AG08396 (cell line): ENCODE measurements at places on chromosomes 13 and 19.

- DNase-seq: peak; percentile 37
Observed at GRCh38 chr13:99617474-99618255, 116.4 kb downstream of the TM9SF2 start.

DNA sequence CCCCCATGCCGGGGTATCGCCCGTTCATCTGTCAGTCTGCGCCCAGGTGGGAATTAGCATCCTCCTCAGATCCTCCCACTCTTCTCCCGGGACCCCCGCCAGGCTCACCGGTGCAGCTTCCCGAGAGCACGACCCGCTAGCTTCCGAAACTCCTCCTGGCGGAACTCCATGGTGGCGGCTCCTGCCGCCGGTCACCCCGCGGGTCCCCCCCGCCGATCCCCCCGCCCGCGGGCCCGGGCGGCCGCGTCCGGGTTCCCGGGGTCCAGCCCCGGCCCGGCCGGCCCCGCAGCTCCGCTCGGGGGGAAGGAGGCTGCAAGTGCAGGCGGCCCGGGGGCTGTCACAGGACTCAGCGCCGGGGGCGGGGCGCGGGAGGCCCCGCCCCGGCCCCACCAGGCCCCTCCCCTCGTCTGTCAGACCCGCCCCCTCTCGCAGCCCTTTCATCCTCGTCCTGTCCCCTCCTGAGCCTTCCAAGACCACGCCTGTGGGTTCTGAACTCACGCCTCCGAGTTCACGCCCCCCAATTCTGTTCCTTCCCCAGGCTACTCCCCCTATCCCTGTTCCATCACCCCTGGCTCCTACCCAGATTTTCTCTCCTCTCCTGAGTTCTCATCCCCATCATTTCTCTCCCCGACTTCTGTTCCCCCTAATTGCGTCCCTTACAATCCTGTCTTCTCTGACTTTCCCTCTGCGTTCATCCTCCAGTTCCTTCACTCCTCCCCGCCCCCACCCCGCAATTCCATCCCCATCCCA is at the start of gene SLC17A7:
Gene SLC17A7 (minus strand): TSS at position 318 of the 750 bp plus-strand sequence. CDS start 148 bp downstream, at position 170.
- peak; percentile 67 for DNase-seq

DNA sequence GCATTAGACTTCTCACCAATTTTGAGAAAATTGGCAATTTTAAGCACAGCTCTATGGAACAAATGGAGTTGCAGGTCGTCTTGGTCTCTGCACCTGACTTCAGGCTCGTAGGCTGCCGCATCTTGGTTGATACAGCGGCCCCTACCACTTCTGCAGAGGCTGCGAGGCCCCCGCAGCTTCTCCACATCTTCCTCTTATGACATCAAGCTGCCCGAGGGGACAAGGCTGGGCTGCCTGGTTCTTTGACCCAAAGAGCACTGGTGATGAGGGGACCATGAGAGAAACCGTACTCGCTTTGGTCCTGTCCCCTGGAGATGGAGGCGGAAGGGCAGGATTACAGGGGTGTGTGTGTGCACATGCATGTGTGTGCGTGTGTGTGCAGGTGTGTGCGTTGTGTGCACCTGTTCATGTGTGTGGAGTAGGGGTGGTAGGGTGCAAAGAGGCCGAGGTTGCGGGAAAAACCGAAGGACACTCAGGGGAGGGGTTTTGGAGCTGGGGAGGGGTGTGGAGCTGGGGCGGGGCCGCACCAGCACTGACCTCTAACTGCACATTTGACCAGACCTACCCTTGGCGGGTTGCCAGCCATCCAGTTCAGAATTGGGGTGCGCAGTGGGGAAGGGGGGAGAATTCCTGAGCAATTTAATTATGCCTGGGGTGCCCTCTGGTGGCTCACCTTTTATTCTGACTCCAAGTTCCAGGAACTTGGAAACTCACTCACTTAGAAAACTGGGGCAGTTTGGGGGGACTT is 65.1 kb upstream of the ARHGEF7 start:
- no peak for DNase-seq

GRCh38 chr13:21054313-21054712 is 7.1 kb downstream of the LATS2 start:
- no peak for DNase-seq

DNA sequence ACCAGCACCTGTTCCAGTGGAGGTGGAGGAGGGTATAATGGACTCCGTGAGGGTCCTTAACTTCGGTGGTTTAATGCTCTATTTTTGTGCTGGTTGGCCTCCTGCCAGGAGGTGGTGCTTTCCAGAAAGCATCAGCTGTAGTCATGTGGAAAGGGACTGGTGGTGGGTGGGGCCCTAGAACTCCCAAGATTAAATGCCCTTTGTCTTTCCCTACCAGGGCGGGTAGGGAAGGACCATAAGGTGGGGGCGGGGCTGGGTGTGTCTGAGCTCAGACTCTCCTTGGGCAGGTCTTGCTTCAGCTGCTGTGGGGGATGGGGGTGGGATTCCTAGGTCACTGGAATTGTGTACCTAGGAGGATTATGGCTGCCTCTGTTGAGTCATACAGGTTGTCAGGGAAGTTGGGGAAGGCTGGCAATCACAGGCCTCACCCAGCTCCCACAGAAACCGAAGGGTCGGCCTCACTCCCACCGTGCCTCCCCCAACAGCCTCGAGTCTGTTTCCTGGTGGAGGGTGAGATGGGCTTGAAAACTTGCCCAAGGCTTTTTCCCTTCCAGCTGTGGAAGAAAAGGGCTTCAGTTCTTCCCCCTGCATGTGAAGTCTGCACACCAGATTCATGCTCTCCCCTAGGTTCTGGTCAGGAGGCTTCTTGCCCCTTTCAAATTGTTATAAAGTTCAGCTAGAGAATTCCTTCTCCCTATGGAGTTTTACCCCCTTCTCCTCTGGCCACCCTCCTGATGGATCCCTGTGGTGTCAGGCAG is 60.3 kb upstream of the CLDN10 start:
- DNase-seq: no peak

DNA sequence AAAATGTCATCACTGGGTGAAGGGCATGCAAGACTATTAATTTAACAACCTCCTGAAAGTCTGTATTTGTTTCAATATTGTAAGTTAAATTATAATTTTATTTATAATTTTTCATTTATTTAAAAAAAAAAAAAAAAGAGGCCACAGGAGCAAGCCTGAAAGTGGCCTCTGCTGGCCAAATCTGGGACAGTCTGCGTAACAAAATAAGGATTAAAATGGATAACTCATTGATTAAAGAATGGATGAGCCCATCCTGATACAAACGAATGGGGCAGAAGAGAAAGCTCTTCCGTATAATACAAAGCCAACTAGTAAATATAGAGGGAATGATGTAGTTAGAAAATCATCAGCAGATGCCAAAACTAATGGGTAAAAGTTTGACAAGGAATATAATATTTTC is 36.2 kb downstream of the SUCLA2 start:
- no peak for DNase-seq

GRCh38 chr19:6070720-6071485 is 39.4 kb downstream of the RFX2 start:
- peak; percentile 52 for DNase-seq

DNA sequence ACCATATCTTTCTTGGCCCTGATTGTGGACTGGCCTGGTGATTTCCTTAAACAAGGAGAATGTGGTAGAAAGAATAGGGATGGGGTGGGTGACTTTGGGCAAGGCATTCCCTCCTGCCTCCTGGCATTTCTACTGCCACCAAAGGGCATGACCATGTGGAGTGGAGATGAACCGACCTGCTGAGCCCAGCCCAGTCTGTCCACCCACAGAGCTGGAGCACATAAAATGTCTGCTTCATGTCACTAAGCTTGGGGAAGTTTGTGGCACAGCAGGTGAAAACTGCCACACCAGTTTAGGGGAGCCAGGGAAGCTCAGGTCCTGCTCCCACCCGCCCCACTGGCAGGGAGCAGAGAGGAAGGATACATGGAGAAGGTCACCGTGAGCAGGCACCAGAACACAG is 6.3 kb downstream of the TMEM161A start:
- DNase-seq: no peak

DNA sequence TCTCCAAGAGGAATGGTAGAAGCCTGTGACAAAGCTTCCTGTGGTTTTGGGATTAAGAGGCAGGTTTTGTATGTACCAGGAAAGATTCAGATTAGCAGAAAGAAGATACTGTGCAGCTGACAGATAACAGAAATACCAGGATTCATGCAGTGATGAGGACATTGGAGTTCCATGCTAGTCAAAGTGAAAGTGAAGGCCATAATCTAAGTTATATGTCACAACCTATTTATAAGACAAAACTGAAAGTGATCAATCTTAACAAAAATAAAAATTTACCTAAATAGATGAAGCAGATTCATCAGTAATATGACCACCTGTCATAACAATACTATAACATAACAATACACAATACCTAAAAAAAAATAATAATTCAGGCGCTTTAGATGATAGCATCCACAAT is 1305.2 kb upstream of the PCDH9 start:
- no peak for DNase-seq

DNA sequence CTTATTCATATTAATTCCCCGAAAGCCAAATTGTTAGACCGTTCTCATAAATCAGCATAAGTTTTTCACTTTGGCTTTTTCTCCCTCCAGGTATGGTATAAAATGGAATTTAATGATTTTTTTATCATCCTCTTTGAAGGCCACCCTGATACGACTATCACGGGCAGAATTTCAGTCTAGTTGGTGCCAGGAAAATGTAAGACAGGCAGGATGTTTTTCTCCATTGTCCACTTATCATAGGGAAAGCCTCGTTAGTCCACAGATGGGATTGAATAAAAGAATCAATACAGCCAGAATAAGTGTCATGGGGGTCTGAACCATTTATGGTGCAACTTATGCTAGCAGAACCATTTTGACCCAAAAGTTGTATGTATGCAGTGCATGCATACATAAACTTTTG is 566.0 kb upstream of the ARGLU1 start:
- no peak for DNase-seq

- DNase-seq: no peak
Observed at GRCh38 chr13:93145199-93145598, 81.4 kb upstream of the GPC6 start.

DNA sequence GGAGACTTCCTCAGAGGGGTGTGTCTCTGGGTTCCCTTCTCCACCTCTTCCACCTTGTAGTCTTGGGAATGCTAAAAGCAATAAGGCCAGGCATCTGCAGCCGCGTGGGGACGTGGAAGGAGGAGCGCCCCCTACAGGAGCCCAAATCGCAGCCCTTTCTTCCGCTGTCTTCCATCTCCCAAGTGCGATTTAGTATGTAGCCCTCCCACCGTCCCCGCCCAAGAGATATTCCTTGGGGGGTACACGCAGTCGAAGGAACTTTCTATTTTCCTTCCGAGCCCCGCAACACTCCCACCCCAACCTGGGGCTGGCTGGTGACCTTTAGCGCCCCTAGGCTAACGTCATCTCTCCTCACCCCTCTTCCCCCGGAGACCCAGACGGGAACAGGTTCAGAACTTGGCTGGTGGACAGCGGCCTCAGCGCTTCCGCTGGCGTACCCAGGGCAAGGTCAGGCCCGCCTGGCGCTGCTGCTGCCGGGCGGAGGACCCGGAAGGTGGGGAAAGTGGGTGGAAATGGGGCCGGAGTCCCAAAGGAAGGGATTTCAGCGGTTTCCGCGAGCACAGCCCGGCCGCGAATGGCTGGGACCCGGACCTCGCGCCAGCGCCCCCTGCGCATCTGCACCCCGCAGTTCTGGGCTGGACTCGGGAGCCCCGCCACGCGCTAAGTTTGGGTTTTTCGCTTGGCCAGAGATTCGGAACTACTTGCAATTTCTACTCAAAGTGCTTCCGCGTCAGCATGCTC is 2.1 kb upstream of the PCDH8 start:
- peak; percentile 88 for DNase-seq

DNA sequence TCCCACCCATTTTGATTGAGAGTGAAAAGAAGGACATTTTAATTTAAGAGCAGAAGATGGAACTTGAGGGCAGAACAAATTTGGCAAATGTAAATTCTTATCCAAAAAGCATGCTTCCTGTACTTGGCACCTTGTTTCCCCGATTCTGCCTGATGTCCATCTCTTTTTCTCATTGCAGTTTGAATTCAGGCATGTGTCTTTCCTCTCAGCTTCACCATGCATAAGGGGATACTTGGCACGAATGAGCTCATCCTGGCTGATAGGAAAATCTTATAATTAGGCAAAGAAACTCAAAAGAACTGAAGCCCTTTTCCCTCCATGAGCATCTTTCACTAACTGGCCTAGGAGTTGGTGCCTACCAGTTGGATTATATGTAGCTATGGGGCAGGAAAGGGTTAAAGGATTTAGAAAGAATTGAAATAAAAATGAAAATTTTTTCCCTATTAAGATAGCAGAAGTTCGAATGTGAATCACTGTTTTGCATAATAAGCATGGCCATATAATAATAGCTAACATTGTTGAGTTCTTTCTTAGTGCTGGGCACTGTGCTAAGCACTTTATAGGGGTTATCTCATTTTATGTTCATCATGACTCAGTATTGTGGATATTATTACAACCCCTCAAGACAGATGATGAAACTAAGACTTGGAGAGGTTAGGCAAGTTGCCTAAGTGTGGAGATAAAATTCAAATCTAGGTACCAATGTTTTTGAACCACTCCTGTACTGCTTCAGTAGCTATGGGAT is 386.6 kb downstream of the KCNRG start:
- no peak for DNase-seq

- DNase-seq: no peak
Observed at GRCh38 chr19:40810160-40810559, 11.2 kb downstream of the EGLN2 start.

- DNase-seq: no peak
Observed at GRCh38 chr13:99883805-99884204, 87.8 kb downstream of the ZIC5 start.

GRCh38 chr13:21742096-21742495 is 71.2 kb downstream of the FGF9 start:
- DNase-seq: no peak

GRCh38 chr19:34712395-34713261 is 21.4 kb upstream of the ZNF181 start:
- peak; percentile 68 for DNase-seq

DNA sequence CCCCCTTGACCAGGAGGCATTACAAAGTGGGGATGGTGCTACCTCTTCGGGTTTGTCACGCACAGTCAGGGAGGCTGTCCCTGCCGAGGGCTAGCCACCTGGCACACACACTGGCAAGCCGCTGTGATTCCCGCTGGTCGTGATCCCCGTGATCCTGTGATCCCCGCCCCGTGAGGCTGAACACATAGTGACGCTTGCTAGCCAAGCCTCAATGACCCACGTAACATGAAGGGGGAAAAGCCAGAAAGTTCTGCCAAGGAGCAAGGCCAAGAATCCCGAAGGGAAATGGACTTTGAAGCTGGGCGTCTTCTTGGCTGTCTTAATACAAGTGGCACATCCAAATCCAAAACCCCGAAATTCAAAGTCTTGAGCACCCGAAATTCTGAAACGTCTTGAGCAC is 13.7 kb downstream of the LDLR start:
- no peak for DNase-seq

GRCh38 chr19:8462571-8462970 is 17.8 kb downstream of the HNRNPM start:
- DNase-seq: no peak

- no peak for DNase-seq
Observed at GRCh38 chr19:3123088-3123721, 12.6 kb upstream of the GNA15 start.

GRCh38 chr13:98339684-98340425 is 162.8 kb upstream of the RNF113B start:
- DNase-seq: no peak

- no peak for DNase-seq
Observed at GRCh38 chr13:50334115-50334778, 319.0 kb downstream of the KCNRG start.

GRCh38 chr19:3443840-3444694 is 36.3 kb downstream of the SMIM24 start:
- DNase-seq: peak; percentile 42

GRCh38 chr13:81425286-81425685 is 1084.4 kb upstream of the SPRY2 start:
- no peak for DNase-seq
